CD4-positive, alpha-beta memory T cell (primary cell): ENCODE measurements at places on chromosomes 2 and 18. TPM values are rescaled to one million over a fixed set of nuclear protein-coding genes. Genes with fewer than 3 reads are reported as not detected.

DNA sequence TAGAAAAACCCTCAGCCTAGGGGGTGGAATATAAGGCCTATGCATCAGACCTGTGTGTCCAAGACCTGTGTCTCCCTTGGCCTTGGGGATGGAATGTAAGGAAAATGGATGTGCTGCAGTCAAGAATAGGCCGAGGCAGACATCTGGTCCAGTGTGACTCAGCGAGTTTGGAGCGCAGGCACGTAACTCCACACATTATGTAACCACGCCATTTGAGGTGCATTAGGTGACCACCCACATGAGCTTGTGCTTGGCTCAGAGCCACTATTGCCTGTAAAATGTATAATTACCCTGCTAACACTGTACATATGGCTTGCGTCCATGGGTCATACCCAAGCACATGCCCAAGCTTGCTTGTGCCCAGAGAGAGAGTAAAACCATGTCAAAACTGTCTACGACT, 580.9 kb upstream of the HNMT start:
- DNase-seq: no peak

- no peak for DNase-seq
Measured at GRCh38 chr2:216959433-216959832, 99.6 kb upstream of the TNP1 start.

DNA sequence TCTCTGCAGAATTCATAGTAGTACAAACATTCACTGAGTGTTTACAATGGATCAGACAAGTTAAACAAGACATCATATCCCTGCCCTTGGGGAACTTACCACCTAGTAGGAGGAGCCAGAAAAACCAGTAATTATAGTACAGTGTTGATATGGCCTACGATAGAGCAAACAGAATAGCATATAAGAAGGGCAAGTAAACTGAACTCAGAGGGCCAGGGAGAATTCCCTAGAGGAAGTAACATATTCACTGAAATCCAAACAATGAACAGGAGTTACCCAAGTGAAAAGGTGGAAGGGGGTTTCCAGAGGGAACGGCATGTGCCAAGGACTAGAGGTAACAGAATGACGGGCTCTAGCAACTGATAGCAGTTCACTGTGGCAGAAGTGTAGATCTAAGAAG, 34.1 kb downstream of the NHEJ1 start:
- no peak for DNase-seq

DNA sequence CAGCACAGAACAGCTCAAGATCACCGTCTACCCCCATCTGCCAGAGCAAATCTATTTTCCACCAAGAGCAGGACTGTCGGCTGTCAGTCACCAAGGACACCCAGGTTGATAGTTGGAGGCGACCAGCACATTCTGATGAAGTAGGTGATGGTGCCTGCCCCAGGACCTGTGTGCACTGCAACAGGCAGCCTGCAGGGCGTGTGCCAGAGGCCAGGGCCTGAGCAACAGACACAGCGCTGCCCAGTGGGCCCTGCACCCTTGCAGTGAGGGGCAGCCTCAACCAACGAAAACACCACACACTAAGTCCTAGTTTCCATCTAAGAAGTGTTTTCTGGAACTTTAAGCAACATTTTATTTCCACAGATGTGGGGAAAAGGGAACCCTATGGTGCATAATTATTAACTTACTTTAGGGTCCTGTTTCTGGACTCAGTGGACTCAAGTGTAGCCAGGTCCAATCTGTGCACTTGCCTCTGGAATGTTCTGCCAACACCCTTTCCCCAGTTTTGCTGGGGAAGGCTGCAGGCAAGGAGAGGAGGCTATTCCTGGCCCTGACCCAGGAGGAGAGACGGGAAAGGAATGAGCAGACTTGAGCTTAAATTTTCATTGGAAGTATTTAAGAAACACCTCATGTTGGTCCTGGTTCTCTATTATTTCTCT, 61.5 kb downstream of the ADNP2 start:
- no peak for DNase-seq

DNA sequence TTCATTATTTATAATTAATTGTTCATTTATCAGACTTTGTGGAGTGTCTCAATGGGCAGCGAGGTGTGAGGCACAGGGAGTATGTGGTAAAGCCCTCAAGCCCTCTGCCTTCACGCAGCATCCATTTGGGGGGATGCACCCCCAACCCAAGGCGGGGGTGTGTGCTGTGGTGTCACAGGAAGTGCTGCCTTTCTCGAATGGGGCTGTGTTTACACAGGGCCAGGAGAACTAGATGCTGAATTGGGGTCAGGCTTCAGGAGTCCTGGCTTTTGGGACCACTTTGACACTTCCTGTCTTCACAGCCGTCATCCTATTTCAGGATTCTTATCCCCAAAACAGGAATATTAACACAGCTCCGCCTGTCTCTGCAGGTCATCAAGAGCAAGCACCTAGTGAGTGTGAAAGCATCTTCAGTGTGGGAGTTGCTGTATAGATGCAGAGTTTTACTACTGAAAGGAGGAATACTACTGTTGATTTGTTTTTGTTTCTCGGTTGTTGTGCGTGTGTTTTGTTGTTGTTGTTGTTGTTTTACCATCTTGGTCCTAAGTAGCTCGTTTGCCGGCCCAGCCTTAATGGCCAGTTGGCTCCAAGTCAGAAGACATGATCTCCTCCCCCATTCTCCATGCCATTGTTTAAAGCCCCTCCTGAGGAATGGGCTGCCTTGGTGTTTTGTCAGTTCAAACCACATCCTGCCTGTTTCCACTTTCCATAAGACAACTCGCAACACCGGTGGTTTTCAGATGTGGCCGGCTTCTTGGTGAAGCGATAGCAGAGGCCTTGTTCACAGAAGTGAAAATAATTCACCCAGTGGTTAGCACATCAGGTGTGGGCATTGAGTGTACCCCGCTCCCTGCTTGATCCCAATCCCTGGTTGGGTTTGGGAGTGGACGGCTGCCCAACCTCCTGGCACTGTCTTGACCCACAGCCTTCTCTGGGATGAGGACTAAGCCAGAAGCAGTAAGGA, 221.3 kb downstream of the BCL2 start:
- peak; percentile 61 for DNase-seq

DNA sequence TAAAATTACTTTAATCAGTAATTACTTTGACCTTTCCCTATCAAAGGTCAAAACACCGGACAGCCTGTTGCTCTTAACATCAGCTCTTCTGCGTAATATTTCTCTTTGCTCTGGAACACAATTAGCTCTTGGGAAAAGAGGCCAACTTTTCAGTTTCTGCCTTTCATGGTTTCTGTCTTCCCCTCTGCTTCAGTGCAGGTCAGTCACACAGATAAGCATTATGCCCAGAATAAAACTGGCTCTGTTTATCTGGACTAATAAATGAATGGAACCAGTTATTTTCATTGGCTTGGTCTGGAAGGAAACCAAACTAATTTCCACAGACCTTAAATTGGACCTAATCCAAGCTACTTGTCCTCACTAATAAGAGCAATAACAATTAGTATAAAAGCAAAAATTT, 26.2 kb upstream of the GALNT3 start:
- DNase-seq: no peak

DNA sequence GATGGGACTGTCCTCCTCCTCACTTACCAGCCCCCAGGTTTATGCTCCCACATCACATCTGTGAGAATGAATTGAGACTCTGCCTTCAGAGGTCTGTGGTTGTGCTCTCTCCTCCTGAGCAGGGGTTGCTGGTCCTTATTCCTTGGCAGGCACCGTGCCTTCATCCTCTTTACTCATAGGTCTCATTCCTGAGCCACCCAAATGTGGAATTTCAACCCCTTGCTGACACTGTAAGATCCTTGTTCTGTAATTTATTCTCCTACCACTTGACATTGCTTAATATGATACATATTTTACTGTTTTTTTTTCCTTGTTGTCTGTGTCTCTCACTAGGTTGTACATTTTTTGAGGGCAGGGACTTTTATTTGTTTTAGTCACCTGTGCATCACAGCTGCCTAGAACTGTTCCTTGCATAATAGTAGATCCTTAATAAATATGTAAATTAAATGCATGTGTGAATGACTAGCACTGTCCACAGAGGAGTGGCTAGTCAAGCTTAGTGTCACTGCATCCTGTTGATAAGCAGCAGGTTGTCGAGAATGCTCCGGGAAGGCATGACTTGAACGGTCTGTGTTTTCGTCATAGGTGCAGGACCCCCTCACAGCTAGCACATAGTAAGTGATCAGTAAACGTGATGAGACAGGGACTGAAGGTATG, 180.6 kb downstream of the ZNF407 start:
- DNase-seq: no peak

DNA sequence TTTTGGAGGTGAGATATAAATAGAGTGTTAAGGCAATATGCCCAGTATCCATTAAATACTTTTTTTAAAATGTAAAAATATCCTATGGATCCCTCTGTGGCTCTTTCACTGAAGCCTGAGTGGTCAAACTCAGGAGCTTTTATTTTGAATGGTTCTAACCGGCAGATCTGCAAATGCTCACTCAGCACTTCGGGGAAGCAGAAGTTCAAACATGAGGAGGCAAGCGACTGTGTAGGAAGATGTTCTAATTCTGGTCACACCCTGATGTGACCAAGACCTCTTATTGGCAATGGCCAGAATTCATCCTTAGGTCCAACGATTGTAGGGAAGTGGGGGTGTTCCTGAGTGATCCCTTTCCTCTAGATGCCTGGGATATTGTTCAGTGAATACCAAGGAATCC, 168.8 kb downstream of the CDCA7 start:
- no peak for DNase-seq

DNA sequence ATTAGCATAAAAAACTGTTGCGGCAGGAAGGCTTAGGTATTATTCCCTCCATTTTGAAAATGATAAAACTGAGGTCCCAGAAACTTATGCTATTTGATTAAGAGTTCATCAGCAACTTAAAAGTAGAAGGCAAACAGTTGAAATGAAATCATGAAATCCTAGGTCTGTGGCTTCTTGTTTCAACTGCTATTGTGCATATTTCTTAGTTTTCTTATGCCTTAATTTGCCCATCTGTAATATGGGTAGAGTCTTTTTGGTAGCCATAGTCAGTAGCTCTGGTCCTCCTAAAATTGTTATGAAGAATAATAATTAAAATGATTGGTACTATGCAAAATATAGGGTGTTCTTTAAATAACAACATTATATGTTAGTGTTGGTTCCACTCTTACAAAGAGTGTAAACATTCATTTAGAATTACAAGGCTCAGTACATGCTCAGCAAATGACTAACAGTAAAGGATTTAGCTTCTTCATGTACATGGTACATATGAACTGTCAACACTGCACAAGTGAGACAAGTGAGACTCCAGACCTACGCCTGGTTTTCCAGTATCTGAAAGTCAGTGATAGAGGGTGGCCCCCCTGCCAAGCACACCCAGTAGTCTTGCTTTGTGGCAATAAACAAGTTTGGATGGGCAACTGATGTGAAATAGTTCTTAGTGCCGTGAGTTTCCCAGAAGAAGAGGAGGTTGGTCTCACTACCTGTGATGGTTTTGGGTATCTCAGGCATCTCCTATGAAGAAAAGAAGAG, 9.6 kb downstream of the IL1A start:
- DNase-seq: no peak

GRCh38 chr2:130871843-130872740, 35.4 kb downstream of the ARHGEF4 start:
- DNase-seq: no peak

DNA sequence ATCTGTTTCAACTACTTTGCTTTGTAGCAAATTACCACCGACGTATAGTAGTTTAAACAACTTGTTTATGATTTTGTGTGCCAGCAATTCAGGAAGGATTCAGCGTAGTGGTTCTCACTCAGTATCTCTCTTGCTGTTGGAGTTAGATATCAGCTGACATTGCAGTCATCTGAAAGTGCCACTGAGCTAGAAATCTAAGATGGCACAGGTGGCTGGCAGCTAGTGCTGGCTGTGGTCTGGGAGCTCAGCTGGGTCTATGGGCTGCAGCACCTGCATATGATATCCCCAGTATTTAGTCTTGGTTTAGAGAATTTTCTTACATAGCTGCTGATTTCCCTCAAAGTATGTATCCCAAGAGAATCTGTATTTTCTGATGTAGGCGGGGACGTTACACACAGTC, 235.6 kb downstream of the SCG2 start:
- no peak for DNase-seq

DNA sequence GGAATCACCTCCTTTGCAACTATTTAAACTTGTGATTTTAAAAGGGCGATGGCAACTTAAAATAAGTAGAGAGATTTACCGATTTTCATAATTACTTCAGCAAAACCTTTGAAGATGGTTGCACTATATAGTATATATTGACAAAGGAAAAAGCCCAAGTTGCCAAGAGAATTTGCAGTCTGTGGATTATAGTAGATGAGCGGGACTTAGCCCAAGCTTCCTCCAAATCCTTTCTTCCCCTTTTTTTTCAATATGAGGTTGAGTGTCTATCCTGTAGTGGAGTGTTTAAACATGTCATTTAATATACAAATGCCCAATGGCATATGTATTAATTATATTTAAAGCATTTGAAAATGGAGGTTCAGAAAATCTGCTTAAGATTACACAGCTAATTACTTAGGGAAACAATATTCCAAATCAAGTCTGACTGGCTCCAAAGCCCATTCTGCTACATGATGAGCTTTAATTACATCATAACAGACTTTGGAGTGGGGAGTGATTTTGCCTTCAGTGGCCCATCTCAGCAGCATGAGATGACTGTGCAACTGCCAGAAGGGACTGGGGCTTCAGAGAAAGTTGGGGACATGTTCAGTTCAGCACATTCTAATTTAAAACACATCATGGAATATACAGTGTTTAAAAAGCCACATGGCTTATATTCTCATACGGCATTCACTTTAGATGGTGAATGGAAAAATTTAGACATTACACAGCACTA, 73.2 kb downstream of the COL3A1 start:
- DNase-seq: no peak

- no peak for DNase-seq
Measured at GRCh38 chr2:27727257-27727656, 44.3 kb upstream of the MRPL33 start.

GRCh38 chr2:179861027-179861415, 391 bp downstream of the ZNF385B start:
- DNase-seq: no peak

Gene HJURP
- not detected for polyA plus RNA-seq

Gene GTF2A1L
- polyA plus RNA-seq: not detected

Gene RPRD1A
- polyA plus RNA-seq: 12.8 TPM

Gene TRIP12
- 14.5 TPM for polyA plus RNA-seq

Gene PSMD1
- polyA plus RNA-seq: 64.5 TPM

Gene HMSD
- not detected for polyA plus RNA-seq

Gene GPBAR1
- 0.32 TPM for polyA plus RNA-seq

Gene MYCN
- polyA plus RNA-seq: not detected
